ENCODE measurements at places on chromosomes 5 and 9.

DNA sequence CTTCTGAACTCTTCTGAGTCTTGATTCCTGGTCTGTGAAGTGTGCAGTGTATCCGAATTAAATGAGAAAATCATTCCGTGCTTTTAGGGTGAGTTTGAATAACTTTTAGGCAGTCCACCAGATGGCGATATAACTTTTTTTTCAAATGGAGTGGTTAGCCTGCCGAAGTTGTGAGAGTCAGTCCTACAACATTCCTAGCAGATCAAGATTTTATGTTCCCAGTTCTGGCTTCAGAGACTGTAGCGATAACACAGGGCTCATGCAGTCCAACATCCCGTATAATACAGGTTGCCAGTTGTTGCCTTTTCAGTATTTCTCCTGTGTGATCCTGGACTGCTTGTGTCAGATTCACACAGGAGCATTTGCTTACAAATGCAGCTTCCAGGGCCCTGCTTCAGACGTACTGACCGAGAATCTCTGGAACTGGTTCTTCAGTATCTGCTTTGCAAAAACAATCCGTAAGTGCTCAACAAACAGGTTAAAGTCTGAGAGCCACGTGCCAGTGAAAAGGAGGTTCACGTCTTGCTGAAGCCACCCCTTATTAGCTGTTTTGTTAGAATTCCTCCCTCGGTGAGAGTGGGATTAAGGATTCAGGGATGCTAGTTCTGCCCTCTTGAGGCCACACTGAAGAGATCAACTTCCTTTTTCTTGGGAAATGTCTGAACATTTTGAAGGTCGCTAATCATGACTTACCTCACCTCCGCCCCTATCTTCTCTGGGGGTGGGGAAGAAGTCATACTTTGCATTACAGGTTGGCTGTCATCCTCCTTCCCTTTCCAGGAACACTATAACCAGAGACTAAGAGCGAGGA is 22.8 kb downstream of the SMIM3 start:
- no peaks in the 10 kb centered on the region for H3K36me3 ChIP-seq
- no peaks in the 10 kb centered on the region for H3K4me1 ChIP-seq
- DNase-seq: peak; percentile 21
- no peak overlapping the region for H3K4me3 ChIP-seq
- peaks cover 15% of the 10 kb centered on the region for H3K27me3 ChIP-seq
- no peak overlapping the region for H3K27ac ChIP-seq

GRCh38 chr9:26919698-26920097 is 27.1 kb upstream of the CAAP1 start:
- H3K4me1 ChIP-seq: no peaks in the 10 kb centered on the region
- H3K36me3 ChIP-seq: peaks cover 82% of the 10 kb centered on the region
- H3K4me3 ChIP-seq: no peak overlapping the region
- DNase-seq: no peak
- no peak overlapping the region for H3K27ac ChIP-seq

- no peak overlapping the region for H3K27ac ChIP-seq
- DNase-seq: no peak
- H3K36me3 ChIP-seq: peaks cover 10% of the 10 kb centered on the region
- H3K27me3 ChIP-seq: no peaks in the 10 kb centered on the region
Measured at GRCh38 chr5:100584069-100584468, 48.9 kb downstream of the FAM174A start.

DNA sequence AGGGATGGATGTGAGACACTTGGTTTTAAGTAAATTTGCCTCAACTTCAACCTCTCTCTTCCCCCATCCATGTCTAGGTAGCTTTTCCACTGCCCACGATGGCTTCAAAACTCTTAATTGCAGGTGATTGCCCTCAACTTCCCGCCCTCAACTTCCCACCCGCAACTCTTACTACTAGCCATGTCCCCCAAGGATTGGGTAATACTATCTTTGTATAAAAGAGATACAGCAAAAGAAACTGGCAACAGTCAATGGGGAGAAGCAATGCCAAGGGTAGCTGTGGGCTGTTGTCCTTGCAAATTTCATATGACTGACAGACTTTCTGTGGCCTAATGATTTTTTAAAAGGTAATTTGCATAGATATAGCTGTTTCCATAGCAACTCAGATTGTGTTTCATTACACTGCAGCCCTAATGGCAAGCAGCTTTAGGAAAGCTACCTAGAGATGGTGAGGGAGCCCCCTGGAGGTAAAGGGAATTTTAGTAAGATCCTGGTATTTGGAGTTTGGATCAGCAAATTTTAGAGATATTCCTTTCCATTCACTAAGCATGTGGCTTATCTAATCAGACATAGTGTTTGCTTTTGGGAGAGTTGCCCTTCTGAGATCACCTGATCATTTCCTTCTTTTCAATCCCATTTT is 421.5 kb upstream of the DAP start:
- H3K27me3 ChIP-seq: no peaks in the 10 kb centered on the region
- H3K27ac ChIP-seq: no peak overlapping the region
- H3K4me3 ChIP-seq: no peak overlapping the region
- DNase-seq: no peak

DNA sequence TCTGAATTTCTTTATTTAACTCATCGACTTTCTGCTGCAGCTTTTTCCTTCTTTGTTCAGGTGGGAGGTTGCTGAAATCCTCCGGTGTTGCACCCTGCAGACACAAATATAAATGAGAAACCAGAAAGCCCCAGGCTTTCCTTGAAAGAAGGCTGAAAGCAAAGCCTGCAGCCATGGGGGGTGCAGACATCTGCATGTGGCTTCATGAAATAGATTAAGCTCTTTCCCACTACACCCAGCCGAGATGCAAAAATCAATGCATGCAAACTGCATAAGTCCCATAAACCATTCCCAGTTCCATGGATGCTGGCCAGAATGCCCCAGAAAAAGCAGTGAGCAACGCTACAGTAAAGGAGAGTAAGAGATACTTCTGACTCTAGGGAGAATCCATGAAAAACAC is 73.6 kb downstream of the USP20 start:
- peak overlapping the region; percentile 49 for H3K27ac ChIP-seq
- no peak for DNase-seq
- no peak overlapping the region for H3K4me3 ChIP-seq
- no peaks in the 10 kb centered on the region for H3K27me3 ChIP-seq
- peaks cover 88% of the 10 kb centered on the region for H3K36me3 ChIP-seq

GRCh38 chr5:146564007-146564762 is 48.2 kb upstream of the GPR151 start:
- peaks cover 5% of the 10 kb centered on the region for H3K4me1 ChIP-seq
- no peaks in the 10 kb centered on the region for H3K36me3 ChIP-seq
- H3K27me3 ChIP-seq: peaks cover 10% of the 10 kb centered on the region

DNA sequence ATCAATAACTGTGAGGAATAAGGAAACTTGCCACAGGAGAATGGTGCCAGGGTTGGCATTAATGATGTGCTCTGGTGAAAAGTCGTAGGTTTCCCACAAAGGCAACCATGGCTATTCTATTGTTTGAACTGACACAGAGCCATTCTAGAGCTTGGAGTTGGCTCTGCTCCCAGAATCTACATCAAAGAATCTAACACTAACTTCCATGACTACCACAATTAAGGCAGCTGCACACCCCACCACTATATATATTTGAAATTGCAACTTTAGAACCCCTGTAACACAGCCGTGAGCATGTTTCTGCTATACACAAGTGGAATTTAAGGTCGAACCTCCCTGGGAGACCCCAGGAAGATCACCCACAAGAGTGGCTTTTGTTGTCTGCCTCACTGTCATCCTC is 89.7 kb upstream of the CCDC152 start:
- no peak overlapping the region for H3K4me3 ChIP-seq
- peaks cover 28% of the 10 kb centered on the region for H3K27me3 ChIP-seq
- DNase-seq: no peak
- H3K27ac ChIP-seq: no peak overlapping the region
- no peaks in the 10 kb centered on the region for H3K4me1 ChIP-seq

- H3K4me3 ChIP-seq: no peak overlapping the region
- peaks cover 6% of the 10 kb centered on the region for H3K27me3 ChIP-seq
- H3K27ac ChIP-seq: no peak overlapping the region
- H3K4me1 ChIP-seq: peaks cover 1% of the 10 kb centered on the region
- no peak for DNase-seq
Measured at GRCh38 chr5:73901455-73901854, 275.5 kb downstream of the ARHGEF28 start.

DNA sequence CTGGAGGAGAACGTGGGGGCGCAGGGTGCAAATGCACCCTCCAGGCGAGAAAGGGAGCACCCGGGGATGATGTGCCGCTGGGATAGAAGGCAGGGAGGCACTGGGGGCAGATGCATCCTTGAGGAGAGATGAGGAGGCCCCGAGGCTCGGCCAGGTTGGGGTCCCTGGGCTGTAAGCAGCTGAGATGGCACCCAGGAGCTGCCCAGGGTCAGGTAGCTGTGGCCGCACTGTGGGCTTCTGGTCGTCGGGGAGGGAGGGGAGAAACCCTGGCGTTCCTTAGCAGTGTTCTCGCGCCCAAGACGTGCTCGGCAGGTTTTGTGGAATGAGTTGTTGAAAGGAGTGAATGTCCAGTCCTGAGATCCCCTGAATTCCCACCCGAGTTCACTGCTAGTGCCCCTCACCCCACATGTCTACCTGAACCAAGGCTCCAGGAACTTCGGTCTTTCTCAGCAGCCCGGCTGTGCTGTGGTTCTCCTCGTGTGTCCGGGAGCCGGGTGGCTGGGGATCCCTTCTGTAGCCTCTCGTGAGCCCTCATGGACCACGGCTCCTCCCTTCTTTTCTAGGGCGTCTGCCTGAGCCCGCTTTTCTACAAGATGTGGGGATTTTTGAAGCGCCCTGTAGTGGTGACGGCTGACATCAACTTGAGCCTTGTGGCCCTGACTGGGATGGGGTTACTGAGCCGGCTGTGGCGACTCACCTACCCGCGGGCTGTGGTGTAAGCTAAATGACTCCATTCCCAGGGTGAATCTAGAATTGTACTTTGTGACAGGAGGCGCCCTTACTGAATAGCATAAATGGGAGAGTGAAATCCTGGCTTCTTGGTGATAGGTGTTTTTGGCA is 1.1 kb downstream of the POMT1 start:
- DNase-seq: peak; percentile 40
- H3K4me3 ChIP-seq: peak overlapping the region; percentile 98

- no peak overlapping the region for H3K27ac ChIP-seq
- peaks cover 69% of the 10 kb centered on the region for H3K27me3 ChIP-seq
- no peak overlapping the region for H3K4me3 ChIP-seq
- DNase-seq: no peak
- no peaks in the 10 kb centered on the region for H3K36me3 ChIP-seq
Measured at GRCh38 chr5:133866903-133867245, 101.6 kb downstream of the C5orf15 start.

- DNase-seq: no peak
- no peak overlapping the region for H3K27ac ChIP-seq
- H3K4me3 ChIP-seq: no peak overlapping the region
Measured at GRCh38 chr9:31608881-31609280, 775.6 kb upstream of the ACO1 start.

DNA sequence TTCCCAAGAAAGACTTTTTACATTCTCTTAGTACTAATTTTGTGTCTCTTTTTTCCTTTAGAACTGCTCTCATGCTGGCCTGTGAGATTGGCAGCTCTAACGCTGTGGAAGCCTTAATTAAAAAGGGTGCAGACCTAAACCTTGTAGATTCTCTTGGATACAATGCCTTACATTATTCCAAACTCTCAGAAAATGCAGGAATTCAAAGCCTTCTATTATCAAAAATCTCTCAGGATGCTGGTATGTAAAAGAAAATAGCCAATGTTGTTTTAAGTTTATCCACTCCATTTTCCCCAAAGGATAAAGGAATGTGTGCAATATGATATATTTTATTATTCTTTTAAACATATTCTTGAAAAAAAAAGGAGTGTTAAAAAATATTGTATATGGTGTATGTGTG is 27.3 kb upstream of the TTC23L start:
- peaks cover 10% of the 10 kb centered on the region for H3K27me3 ChIP-seq
- H3K36me3 ChIP-seq: no peaks in the 10 kb centered on the region
- H3K4me1 ChIP-seq: no peaks in the 10 kb centered on the region
- H3K4me3 ChIP-seq: no peak overlapping the region
- no peak overlapping the region for H3K27ac ChIP-seq

DNA sequence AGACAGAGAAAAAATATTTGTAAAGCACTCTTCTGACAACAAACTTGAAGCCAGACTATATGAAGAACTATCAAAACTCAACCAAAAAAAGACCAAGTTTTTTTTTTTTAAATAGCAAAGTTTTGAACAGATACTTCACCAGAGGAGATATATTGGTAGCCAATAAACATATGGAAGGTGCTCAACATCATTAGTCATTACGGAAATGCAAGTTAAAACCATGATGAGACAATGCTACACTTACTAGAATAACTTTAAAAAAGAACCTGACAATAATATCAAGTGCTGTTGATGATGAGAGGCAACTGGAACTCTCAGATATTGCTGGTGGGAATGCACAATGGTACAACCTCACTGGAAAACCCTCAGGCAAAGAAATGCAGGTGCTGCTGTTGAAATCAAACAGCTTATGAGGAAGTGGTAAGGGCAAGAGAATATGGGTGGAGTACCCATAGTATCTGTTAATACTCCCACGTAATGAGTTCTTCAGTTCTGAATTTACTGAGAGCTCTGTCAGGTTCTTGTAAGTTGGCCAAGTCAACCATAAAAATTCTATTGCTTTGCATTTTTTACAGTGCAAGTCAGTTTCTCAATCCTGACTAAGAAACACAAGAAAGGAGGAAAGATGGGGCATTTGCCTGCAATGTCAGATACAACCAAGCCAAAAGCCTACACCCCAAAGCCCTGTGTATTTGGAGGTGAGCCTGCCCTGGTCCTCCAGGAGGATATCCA is 87.3 kb upstream of the GNAQ start:
- H3K27me3 ChIP-seq: no peaks in the 10 kb centered on the region
- peak overlapping the region; percentile 81 for H3K27ac ChIP-seq
- no peak for DNase-seq
- no peaks in the 10 kb centered on the region for H3K36me3 ChIP-seq
- H3K4me1 ChIP-seq: peaks cover 18% of the 10 kb centered on the region

- H3K4me1 ChIP-seq: peaks cover 5% of the 10 kb centered on the region
- no peak for DNase-seq
- no peak overlapping the region for H3K4me3 ChIP-seq
- H3K36me3 ChIP-seq: no peaks in the 10 kb centered on the region
- no peak overlapping the region for H3K27ac ChIP-seq
- H3K27me3 ChIP-seq: no peaks in the 10 kb centered on the region
Measured at GRCh38 chr5:127919006-127919796, 164.4 kb upstream of the SLC12A2 start.

DNA sequence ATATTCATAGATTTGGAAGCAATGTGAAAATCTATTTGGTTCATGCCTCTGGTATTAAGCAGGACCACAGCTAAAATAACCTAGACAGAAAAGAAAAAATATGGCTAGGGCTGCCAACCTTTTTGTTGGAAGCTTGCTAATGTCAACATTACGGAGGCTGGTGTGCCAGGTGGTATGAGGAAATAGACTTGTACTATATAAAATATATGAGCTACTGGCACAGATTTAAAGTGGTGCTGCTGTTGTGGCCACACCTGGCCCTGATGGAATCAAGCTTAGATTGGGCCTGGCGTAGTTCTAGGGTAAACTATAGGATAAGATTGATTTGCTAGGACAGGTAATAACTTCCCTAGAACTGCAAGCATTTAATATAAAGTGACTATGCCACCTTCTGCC is 10.6 kb upstream of the PARP8 start:
- H3K4me1 ChIP-seq: peaks cover 6% of the 10 kb centered on the region
- DNase-seq: no peak
- no peak overlapping the region for H3K27ac ChIP-seq
- H3K36me3 ChIP-seq: peaks cover 4% of the 10 kb centered on the region
- no peaks in the 10 kb centered on the region for H3K27me3 ChIP-seq

- H3K4me3 ChIP-seq: peak overlapping the region; percentile 47
- peaks cover 31% of the 10 kb centered on the region for H3K27me3 ChIP-seq
- H3K4me1 ChIP-seq: peaks cover 7% of the 10 kb centered on the region
- no peak overlapping the region for H3K27ac ChIP-seq
Measured at GRCh38 chr5:6772886-6773285, 59.7 kb downstream of the TENT4A start.
